ENCODE measurements at places on chromosomes 2 and 18.
A peak's percentile ranks its signal among the peaks of the same experiment; 100 is the strongest.

DNA sequence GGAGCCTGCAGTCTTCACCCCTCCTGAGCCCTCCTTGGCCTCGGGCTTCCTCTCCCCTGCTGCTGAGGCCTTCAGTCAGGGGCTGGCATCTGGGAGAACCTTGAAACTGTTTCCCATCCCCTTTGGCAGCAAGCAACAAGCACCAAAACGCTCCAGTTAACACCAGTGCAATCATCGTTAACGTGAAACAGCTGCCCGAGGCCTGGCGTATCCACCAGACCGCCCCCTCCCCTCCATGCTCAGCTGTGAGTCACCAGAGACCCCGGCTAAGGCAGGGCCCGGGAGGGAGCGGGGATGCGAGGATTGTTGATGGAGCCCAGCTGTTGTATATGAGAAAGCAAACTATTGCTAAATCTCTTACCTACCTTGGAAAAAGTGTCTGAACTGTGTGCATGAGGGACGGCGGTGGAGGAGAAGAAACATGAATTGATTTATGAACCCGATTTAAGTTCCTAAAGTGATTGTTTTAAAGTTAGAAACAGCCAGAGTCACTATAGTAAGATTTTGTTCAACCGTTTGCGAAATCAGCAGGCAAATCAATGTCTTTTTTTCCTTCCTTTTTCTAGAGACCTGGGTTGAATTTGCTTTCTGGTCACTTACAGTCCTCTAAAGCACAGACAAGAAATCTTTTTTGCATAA lies 5.2 kb downstream of the ZFP36L2 start:
- peak; percentile 43 for DNase-seq

DNA sequence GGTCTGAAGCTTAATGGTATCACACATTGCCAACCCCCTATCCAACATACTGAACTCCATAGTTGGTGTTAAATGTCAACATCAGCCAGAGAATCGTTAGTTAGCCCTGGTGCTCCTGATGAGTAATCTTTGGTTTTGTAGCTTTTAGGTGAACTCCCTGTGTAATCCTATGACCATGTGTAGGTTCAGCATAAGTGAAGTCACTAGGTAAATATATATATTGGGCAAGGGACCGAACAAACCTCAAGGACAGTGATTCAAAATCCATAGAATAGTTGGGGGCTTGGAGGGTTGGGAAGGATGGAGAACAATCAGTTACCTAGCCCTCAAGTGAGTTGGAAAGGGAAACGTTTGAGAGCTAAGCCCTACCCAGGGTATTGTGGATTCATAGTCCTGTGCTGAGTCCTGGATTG lies 16.0 kb upstream of the AP1S3 start:
- no peak for DNase-seq

GRCh38 chr18:10169064-10169562 lies 255.3 kb downstream of the VAPA start:
- no peak for DNase-seq

- no peak for DNase-seq
Observed at GRCh38 chr2:27118525-27119329, at the start of gene CGREF1. CGREF1 (minus strand) TSS chr2:27119128; CDS start chr2:27104366, 14,762 bp downstream.

- no peak for DNase-seq
Observed at GRCh38 chr2:191892391-191892790, 45.5 kb upstream of the CAVIN2 start.

- no peak for DNase-seq
Observed at GRCh38 chr2:192051533-192051932, 143.2 kb downstream of the TMEFF2 start.

- DNase-seq, result no peak
Observed at GRCh38 chr2:118810766-118811165, 36.7 kb downstream of the EN1 start.

DNA sequence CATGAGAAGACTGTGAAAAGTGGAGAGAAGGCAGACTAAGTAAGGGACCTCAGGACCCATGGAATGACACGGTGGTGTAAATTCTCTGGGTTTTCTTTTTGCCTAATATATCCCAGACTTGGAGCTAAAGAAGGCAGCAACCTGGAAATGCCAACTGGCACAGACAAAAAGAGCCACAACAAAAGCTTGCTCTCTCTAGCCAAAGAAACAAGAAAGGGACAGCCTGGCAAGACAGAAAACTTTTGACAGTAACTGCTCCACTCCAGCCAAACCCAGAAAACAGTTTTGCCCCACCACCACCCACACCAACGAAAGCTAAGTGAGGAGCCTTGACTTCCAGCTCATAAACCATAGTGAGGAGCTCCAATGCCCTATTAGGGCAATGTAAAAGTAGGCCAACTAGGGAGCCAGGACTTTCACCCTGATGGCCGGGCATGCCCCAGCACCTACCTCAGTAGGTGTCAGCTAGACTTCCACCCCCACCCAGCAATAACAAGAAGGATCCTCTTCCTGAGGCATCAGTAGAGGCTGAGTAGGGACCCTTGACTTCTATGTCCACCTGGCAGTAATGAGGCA lies 35.5 kb downstream of the PELI1 start:
- no peak for DNase-seq

DNA sequence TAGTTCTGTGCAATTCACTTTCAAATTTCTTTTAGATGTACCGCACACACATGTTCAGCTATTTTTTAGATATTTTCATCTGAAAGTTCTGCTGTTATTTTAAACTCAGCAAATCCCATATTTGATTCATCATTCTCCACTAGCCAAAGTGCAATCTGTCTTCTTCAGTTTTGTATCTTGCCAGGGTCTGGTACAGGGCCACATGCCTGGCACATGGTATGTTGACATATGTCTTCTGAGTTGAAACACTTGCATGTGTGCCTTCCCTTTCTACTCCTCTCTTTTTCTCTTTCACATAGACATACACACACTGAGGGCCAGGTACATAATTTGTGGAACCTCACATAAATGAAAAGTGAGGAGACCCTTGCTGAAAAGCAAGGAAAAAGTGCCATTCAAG lies 25.7 kb upstream of the SESTD1 start:
- no peak for DNase-seq

GRCh38 chr2:56169521-56169920 lies 14.3 kb upstream of the CCDC85A start:
- DNase-seq, result no peak

DNA sequence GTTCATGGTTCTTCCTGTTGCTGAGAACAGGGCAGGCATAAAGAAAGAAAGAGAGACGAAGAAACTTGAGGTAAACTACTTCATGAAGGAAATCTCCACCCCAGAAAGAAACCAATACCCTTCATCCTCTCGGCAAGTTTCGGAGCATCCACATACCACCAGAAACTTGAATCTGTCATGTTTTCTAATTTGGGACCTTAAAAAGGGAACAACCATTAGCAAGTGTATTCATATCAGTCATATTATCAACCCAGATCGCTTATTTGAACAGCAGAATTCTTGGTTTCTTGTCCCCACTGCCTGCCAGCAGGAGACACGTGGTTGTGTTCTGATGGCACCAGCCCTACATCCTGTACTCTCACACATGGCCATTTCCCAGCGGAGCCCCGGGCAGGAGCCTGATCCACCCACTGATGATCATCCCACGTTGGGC lies 53.2 kb upstream of the FZD7 start:
- no peak for DNase-seq

- DNase-seq, result no peak
Observed at GRCh38 chr2:75390169-75390568, 170.6 kb downstream of the EVA1A start.

DNA sequence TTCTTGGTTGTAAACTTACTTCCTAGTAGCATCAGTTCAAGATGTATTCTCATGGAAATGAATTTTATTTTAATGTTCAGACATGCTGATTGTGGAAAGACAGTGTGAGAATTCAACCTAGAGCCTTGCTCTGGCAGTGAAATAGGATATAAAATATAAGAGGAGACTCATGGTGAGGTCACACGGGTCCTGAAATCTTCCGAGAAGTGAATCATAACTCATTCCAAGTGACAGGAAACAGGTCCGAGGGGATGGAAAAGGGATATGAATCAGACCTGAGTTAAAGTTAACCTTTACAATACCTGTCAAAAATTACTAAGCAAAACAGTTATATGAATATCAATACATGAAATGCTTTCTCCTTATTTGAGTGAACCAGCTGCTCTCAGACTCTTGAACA lies 185.2 kb upstream of the LRRTM1 start:
- DNase-seq, result no peak

GRCh38 chr18:46435031-46435430 lies 222.0 kb downstream of the LOXHD1 start:
- no peak for DNase-seq

GRCh38 chr2:119837759-119838158 lies 78.0 kb downstream of the PTPN4 start:
- DNase-seq, result no peak

- no peak for DNase-seq
Observed at GRCh38 chr18:59029663-59030429, 109.8 kb upstream of the SEC11C start.

- no peak for DNase-seq
Observed at GRCh38 chr2:233124421-233125080, 64.4 kb downstream of the INPP5D start.

DNA sequence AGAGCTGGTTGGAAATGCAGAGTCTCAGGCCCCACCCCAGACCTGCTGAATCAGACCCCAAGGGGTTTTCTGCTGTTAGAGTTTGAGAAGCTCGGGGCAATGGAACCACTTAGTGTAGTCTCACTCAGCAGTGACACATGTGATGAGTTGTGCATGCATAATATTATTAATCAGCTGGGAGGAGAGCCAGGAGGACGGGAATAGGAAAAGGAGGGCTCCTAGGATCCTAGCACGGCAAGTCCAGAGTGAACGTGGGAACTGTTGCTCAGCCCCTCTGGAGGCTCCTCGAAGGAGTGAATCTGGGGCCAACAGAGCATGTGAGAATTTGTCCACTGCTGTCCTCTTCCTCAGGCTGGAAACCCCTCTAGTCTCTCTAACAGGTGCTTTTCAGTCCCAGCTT lies 87.1 kb downstream of the HS1BP3 start:
- DNase-seq, result no peak

- no peak for DNase-seq
Observed at GRCh38 chr18:46158499-46158898, 54.3 kb downstream of the HAUS1 start.

- no peak for DNase-seq
Observed at GRCh38 chr2:214648520-214648919, 161.0 kb downstream of the BARD1 start.

- no peak for DNase-seq
Observed at GRCh38 chr18:77395953-77396352, 146.3 kb downstream of the GALR1 start.

- no peak for DNase-seq
Observed at GRCh38 chr2:193331676-193332075, 1136.9 kb upstream of the TMEFF2 start.

GRCh38 chr2:114066186-114066747 lies 176.4 kb downstream of the ACTR3 start:
- DNase-seq, result no peak

DNA sequence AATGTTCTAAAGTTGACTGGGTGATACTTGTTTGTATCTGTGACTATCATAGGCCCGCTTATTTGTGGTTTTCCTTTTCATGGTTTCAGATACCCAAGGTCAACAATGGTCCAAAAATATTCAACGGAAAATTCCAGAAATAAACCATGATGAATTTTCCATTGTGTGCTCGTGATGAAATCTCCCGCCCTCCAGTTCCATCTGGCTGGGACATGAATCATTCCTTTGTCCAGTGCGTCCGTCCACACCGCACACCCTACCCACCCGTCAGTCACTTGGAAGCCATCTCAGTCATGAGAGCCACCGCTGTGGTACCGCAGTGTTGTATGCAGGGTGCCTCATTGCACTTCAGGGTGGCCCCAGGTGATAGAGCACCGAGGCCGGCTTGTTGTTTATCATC lies 268.2 kb upstream of the PXDN start:
- no peak for DNase-seq

- DNase-seq, result no peak
Observed at GRCh38 chr2:219629976-219630695, 2.7 kb downstream of the SLC4A3 start.

GRCh38 chr2:64982932-64983331 lies 6.3 kb upstream of the SLC1A4 start:
- no peak for DNase-seq

DNA sequence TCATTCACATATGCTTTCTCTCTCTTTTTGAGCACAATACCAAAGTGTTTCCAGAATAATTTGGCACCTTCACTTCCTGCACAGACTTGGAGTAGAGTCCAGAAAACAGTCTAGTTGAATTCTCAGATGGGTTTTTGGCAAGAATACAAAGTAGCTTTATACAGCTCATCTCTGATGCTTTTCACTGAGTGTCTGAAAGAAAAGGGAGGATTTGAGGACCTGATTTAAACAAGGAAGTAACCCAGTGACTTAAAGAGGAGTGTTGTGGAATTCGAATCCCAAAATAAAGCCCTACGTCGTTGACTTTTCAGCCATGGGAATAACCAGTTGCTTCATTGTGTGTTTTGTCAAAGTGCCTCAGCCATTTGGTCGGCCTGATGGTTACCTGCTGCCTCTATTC lies 31.8 kb downstream of the METAP1D start:
- no peak for DNase-seq

- DNase-seq, result no peak
Observed at GRCh38 chr2:218010140-218010983, 7.6 kb upstream of the TNS1 start.

DNA sequence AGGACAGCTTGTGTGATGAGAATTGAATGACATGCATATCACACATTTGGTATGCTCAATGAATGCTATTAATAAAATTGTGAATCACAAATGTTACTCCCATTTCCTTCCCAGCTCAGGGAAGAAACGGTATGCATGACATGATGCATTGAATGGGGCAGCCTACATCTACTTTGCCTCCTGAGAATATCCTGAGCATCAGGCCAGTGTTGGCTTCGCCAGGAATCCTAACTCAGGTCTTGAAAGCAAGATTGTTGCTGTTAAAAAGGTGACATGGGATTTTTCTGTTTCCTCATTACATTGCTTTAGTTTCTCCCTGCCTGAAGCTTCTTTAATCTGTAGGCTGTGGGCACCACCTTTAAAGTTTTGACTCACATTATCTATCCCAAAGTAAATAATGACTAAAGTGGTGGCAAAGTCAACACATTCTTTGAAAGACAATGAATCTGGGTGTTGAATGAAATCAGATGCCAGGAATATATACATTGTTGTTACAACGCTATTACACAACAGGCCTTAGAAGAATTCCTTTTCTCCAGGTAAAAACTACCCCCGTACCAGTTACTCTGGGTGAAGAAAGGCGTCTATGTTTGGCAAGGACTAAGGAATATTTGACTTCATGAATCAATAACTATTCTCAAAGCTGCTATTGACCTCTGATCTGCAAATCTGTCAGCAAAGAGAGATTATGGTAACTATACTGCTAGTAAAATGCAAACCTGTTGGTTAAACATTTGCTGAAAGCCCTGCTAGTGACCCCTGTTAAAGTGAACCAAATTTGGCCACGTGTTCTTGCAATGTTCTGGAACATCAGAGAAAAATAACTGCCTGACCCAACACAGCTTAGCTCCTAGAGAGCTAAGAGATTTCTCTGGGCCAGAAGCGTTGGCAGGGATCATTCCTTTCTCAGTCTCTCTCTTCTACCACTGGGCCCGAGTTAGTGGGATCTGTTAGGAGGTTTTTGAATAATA lies 30.5 kb upstream of the NEDD4L start:
- DNase-seq, result no peak

DNA sequence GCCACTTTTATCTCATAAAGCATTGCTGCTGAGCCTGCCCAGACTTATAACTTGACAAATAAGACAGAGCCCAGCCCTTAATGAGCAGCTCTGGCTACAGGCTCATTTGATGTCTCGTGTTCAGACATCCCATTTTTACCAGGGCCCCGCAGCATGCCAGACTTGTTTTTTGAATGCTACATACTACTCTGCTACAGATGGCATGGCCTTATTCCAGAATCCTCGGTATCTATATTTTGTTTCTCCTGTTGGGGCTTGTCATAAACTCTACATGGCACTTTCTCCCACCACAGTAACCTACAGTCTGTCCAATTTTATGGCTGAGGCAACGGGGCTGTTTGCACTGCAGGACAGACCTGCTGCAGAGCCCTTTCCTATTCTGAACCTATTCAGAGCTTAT lies 179.0 kb upstream of the DDX18 start:
- no peak for DNase-seq

Measured in T-cell (primary cell).